ENCODE measurements at places on chromosomes 16 and 17.
A peak's percentile ranks its signal among the peaks of the same experiment; 100 is the strongest.

GRCh38 chr16:15775209-15775608 is 81.6 kb downstream of the MYH11 start:
- peak; percentile 21 for DNase-seq

DNA sequence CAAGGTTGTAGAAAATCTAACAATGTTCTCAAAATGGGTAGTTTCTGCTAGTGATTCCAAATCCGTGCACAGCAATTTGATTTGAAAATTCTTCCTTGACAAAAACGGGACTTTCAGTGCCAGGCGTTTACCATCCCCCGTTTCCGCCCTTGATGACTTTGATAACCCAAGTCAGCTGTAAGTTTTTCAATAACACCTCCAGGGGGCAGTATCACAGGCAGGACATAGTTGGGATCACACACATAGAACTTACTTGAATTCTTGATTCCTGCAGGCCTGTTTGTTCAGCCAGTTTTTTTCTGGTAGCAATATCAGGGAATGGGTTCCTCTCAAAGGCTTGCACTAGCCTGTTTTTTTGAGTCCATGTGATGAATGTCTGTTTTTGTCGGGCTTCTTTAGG is 5.6 kb downstream of the DUXB start:
- DNase-seq = no peak

GRCh38 chr16:50059111-50059510 is 6.7 kb upstream of the HEATR3 start:
- DNase-seq = no peak

DNA sequence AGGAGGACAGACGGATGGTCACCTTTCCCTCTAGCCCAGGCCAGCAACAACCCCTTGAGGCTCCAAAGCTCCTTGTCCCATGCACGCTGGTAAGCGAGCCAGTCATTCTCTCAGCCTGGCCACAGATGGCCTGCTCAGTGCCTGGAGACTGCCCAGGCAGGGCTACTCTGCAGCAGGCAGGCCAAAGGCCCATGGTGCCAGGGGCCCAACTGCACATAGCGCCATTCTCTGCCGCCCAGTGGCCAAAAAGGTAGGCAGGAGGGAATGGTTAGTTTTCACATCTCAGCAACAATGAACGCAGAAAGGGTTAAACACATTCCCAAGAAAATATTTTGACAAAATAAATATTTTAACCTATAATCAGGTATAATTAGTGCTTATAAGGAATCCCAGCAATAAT is 7.7 kb upstream of the SREBF1 start:
- no peak for DNase-seq

DNA sequence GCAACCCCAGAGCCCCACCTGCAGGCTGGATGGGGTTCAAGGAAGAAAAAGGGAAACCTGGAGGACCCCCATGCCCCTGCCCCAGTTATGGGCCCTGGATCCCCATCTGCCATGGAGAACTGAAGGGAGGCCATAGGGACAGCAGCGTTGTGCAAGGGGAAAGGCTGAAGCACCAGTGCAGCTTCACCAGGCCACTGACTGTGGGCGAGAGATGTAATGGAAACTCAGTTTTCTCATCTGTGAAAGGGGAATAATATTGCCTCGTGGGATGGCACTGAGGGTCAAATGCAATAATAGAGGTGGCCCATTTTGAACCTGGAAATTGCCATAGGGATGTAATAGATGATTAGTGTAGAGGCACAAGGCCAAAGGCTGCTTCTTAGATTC is 9.9 kb upstream of the TSPOAP1 start:
- DNase-seq = no peak

DNA sequence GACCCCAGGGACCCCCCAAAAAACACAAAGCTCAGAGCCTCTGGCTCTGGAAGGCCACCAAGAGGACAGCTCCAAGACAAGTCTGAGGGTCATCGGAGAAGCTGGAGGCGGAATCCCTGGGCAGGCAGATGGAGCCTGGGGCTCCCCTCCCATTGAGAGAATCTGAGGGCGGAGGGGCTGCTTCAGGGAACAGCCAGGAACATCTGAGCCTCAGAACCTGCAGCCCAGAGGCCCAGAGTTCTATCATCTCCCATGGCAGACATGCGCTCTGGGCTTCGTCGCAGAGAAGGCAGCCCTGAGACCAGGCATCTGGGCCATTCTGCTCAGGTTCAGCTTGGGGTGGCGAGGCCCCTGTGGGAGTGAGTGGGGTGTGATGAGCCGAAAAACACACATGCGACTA is 7.1 kb upstream of the SPPL2C start:
- no peak for DNase-seq

DNA sequence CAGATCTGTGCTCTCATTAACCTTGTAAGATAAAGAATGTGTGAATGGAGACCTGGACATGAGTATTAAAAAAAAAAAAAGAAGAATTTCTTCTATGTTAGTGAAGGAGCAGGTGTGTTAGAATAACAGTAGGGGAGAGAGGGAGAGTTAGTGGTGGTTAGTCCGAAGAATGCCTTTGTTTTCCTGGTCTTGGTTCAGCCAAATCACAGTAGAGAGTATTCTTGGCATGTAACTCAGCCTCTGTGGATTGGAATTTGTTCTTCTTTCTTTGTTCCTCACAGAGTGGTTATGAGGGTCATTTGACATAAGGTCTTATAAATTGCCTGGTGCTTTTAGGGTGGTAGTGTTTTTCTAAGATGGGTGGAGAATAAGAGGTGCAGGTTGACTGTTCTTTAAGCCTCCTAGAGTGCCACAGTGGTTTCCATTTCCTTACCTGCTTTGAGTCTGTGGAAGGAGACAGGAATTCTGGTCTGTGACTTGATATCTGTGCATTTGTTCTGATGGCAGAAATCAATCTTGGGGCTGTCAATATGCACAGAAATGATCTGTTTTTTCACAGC is 17.6 kb downstream of the NUP93 start:
- DNase-seq = no peak

DNA sequence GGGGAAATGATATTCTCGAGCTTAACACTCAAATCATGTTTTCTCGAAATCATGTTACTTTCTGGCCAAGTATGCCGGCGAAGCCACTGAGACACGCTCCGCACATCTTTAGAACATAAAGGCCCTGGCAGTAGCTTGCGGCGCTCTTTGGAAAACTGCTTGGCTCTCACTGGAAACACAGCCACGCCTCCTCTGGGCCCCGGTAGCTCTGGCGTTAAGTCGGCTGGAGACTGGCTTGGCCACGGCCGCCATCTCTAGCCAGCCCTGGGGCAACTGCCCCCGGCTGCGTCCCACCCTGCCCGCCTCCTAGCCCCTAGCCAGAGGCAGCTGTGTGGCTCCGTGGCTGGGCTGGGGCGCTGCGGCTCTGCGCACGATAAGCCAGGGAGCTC is 9.2 kb upstream of the BAIAP2 start:
- DNase-seq = no peak

DNA sequence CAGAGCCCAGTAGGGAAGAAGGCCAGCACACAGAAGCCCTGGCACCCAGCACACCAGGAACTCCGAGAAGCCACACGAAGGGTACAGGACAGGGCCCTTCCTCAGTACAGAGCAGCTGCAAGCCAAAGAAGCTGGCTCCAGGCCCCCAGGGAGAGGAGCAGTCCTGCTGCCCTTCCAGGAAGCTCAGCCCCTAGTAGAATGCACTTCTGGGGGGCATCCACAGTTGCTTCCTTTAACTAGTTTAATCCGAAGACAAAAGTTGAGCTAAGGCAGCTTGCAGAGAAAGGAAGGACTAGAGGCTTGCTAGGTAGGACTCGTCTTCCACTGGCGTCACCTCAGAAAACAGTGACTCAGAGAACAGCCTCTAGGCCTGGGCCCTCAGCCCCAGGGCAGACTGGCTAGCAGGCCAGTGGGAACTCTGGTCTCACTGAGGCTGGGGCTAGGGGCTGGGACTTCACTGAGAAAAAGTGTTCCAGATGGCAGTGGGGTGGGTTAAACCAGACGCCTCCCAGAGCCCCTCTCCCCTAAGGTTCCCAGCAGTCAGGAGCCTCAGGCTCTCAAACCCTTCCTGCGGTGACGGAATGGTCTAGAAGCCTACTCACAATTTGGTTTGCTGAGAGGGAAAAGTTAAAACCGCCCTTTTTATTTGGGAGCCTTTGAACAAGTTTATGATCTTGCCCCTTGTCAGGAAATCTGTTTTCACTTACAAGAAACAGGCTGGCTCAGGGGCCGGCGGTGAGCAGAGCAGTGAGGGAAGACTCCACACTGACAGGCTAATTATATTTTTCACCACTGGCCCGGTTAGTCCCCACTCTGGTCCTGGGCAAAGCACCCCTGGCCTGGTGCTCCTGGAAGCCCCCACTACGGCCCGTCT is 41.4 kb downstream of the ACTG1 start:
- DNase-seq = no peak

Data from mammary epithelial cell (primary cell).